Nephron progenitor cell (in vitro differentiated cells): ENCODE measurements at places on chromosomes 11 and 22.

DNA sequence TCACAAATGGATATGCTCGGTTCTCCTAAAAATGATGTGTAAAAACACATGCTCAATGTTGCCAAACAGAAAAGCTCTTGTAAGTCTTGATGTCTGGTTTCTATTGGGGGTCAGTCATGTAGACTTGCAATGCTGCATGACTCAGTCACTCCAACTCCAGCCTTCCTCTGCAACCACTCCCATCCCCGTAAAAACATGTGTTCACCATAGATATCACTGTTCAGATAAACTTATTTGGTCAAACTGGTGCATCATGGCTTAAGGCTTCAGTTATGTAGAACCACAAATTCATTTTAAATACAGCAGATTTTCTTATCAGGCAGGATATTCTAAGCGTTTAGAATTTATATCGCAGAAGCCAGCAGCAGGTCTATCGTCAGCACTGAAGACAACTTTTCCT is 298.4 kb upstream of the LUZP2 start:
- no peaks in the 10 kb centered on the region for H3K27me3 ChIP-seq
- H3K4me1 ChIP-seq = no peaks in the 10 kb centered on the region
- no peaks in the 10 kb centered on the region for H3K36me3 ChIP-seq
- no peak overlapping the region for H3K27ac ChIP-seq
- no peak overlapping the region for H3K4me3 ChIP-seq

- peak within 1 kb of the TSS; percentile 36 for H3K27ac ChIP-seq
- peak within 1 kb of the TSS; percentile 68 for H3K4me3 ChIP-seq
- H3K36me3 ChIP-seq = no peaks in the 10 kb centered on the region
- H3K27me3 ChIP-seq = peaks cover 7% of the 10 kb centered on the region
These were observed at the start of gene TRIM34 for GRCh38 chr11:5624489-5625279. Gene TRIM34 (plus strand): TSS chr11:5625001. CDS start chr11:5632332, 7,331 bp downstream.

- no peak overlapping the region for H3K4me3 ChIP-seq
- no peaks in the 10 kb centered on the region for H3K36me3 ChIP-seq
- no peak for DNase-seq
- H3K27me3 ChIP-seq = peaks cover 20% of the 10 kb centered on the region
- H3K27ac ChIP-seq = peak overlapping the region; percentile 12
- peaks cover 8% of the 10 kb centered on the region for H3K4me1 ChIP-seq
These were observed 171.3 kb downstream of the GRIK4 start for GRCh38 chr11:120682866-120683265.

GRCh38 chr22:39488563-39489083 is 13.5 kb upstream of the MIEF1 start:
- H3K27ac ChIP-seq = no peak overlapping the region
- peaks cover 4% of the 10 kb centered on the region for H3K27me3 ChIP-seq

- H3K27me3 ChIP-seq = peaks cover 8% of the 10 kb centered on the region
- no peak for DNase-seq
- H3K27ac ChIP-seq = no peak overlapping the region
- H3K4me1 ChIP-seq = no peaks in the 10 kb centered on the region
- no peaks in the 10 kb centered on the region for H3K36me3 ChIP-seq
These were observed 4.3 kb upstream of the OR2AG1 start for GRCh38 chr11:6778518-6778917.

- peak overlapping the region; percentile 83 for H3K27ac ChIP-seq
- DNase-seq = no peak
- peaks cover 83% of the 10 kb centered on the region for H3K4me1 ChIP-seq
- peaks cover 54% of the 10 kb centered on the region for H3K36me3 ChIP-seq
- H3K27me3 ChIP-seq = no peaks in the 10 kb centered on the region
These were observed 9.5 kb upstream of the ST3GAL4 start for GRCh38 chr11:126345759-126346585.

- H3K27me3 ChIP-seq = peaks cover 2% of the 10 kb centered on the region
- no peak overlapping the region for H3K4me3 ChIP-seq
These were observed 20.1 kb upstream of the SPTBN2 start for GRCh38 chr11:66749091-66749490.

DNA sequence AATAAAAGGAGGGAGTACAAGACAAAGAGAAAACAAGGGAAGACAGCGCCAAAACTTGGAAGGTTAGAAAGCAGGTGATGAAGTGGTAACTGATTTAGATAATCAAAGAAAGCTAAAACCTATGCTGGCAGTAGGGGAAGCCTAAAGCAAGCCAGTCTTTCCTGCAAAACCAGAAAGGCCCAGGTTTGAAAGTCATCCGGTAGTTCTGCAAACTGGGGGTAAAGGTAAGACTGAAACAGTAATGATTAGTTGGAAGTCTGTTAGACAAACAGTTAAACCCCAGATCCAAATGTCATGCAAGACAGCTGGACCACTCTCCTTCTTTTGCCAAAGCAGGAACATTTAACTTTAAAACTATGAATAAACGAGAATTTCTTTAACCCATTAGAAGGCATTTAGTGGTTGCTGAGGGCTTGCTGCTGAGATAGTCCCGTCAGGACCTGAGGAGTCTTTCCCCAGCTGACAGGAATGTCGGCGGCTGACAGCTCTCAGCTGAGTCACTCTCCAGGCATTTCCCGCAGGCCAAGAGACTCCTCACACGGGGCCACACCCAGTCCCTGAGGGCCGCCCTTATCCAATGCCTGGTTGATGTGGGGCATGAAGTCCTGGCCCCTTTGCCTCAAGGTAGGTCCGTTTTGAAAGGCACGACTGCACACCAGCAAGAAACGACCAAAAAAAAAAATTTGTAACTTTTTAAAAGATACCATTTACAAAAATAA is 36.3 kb upstream of the CFAP300 start:
- peaks cover 16% of the 10 kb centered on the region for H3K27me3 ChIP-seq
- peaks cover 26% of the 10 kb centered on the region for H3K4me1 ChIP-seq
- H3K36me3 ChIP-seq = no peaks in the 10 kb centered on the region
- H3K4me3 ChIP-seq = no peak overlapping the region
- no peak overlapping the region for H3K27ac ChIP-seq
- peak; percentile 42 for DNase-seq

- H3K4me3 ChIP-seq = peak overlapping the region; percentile 71
- no peak overlapping the region for H3K27ac ChIP-seq
- peaks cover 19% of the 10 kb centered on the region for H3K4me1 ChIP-seq
- no peaks in the 10 kb centered on the region for H3K36me3 ChIP-seq
- DNase-seq = peak; percentile 88
These were observed 1.7 kb downstream of the SEZ6L start for GRCh38 chr22:26170795-26171580.

- no peak for DNase-seq
- no peak overlapping the region for H3K4me3 ChIP-seq
- H3K4me1 ChIP-seq = peaks cover 8% of the 10 kb centered on the region
- no peaks in the 10 kb centered on the region for H3K36me3 ChIP-seq
- H3K27me3 ChIP-seq = no peaks in the 10 kb centered on the region
- H3K27ac ChIP-seq = no peak overlapping the region
These were observed 93.1 kb upstream of the ZC3H12C start for GRCh38 chr11:110000031-110000502.

DNA sequence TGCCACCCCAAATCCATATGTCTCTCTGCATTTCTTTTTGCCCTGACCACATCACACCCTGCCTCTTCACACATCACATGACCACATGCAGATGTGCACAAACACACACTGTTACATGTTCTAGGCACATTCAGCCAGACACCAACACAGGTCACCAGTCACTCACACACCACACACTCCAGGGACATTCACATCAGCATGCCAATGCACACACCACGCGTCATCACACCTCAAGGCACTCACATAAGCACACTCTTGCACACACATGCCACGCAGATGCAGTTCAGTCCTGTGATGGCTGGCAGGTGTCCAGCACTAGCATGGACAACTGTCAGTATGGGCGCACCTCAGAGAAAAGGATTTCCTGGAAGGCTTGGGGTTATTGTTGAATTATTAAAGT is 77.0 kb upstream of the MYOD1 start:
- no peak overlapping the region for H3K27ac ChIP-seq
- H3K36me3 ChIP-seq = no peaks in the 10 kb centered on the region
- H3K4me3 ChIP-seq = no peak overlapping the region
- no peak for DNase-seq

- no peak for DNase-seq
- peaks cover 4% of the 10 kb centered on the region for H3K27me3 ChIP-seq
- no peak overlapping the region for H3K4me3 ChIP-seq
- peaks cover 50% of the 10 kb centered on the region for H3K36me3 ChIP-seq
- no peaks in the 10 kb centered on the region for H3K4me1 ChIP-seq
These were observed 40.5 kb downstream of the CABIN1 start for GRCh38 chr22:24051568-24051967.

GRCh38 chr11:86863476-86863875 is 63.1 kb downstream of the PRSS23 start:
- H3K36me3 ChIP-seq = no peaks in the 10 kb centered on the region
- H3K4me3 ChIP-seq = no peak overlapping the region
- H3K4me1 ChIP-seq = no peaks in the 10 kb centered on the region
- H3K27ac ChIP-seq = no peak overlapping the region
- H3K27me3 ChIP-seq = peaks cover 10% of the 10 kb centered on the region
- DNase-seq = no peak

- peaks cover 57% of the 10 kb centered on the region for H3K27me3 ChIP-seq
- no peak for DNase-seq
- H3K4me3 ChIP-seq = no peak overlapping the region
- H3K27ac ChIP-seq = no peak overlapping the region
- no peaks in the 10 kb centered on the region for H3K36me3 ChIP-seq
These were observed 8.0 kb upstream of the POU2F3 start for GRCh38 chr11:120231963-120232362.

- H3K27ac ChIP-seq = no peak overlapping the region
- H3K4me3 ChIP-seq = no peak overlapping the region
- no peaks in the 10 kb centered on the region for H3K4me1 ChIP-seq
- H3K36me3 ChIP-seq = no peaks in the 10 kb centered on the region
- DNase-seq = no peak
These were observed 1055.3 kb downstream of the BRD1 start for GRCh38 chr22:48772286-48772907.

GRCh38 chr11:9739123-9739900 is 75.4 kb downstream of the SWAP70 start:
- H3K4me3 ChIP-seq = no peak overlapping the region
- H3K4me1 ChIP-seq = peaks cover 14% of the 10 kb centered on the region
- no peaks in the 10 kb centered on the region for H3K27me3 ChIP-seq
- peak overlapping the region; percentile 5 for H3K27ac ChIP-seq

DNA sequence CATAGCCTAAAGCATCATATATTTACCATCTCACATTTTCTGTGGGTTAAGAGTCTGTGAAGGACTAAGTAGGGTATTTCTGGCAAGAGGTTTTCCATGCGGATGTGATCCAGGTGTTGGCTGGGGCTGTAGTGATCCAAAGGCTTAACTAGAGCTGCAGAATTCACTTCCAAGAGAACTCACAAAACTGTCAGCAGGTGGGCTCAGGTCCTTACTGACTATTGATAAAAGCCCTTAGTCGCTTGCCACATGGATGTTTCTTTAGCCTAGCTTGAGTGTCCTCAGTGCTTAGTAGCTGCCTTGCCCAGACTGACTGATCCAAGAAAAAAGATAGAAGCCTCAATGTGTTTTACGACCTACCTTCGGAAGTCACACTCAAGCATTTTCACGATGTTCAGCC is 250.8 kb downstream of the CNTN5 start:
- no peak for DNase-seq
- no peak overlapping the region for H3K4me3 ChIP-seq
- H3K36me3 ChIP-seq = no peaks in the 10 kb centered on the region
- H3K4me1 ChIP-seq = peaks cover 8% of the 10 kb centered on the region
- no peak overlapping the region for H3K27ac ChIP-seq

DNA sequence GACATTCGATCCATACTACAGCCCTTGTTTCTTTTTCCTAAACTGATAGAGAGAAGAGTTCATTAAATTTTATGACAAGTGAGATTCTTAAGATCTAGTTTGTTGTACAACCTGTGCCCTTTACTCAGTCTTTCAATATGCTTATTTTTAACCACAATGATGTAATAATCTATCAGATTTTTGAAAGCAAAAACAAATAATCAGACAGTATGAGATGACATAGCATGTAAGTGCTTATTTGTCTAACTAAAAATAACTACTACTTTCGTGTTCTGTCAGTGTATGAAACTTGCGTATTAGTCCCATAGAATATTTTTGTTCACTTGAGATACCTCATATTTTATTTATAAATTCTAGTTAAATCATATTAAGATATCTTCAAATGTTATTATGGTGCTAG is 33.2 kb downstream of the RAB39A start:
- no peak for DNase-seq
- H3K4me3 ChIP-seq = no peak overlapping the region
- H3K4me1 ChIP-seq = peaks cover 26% of the 10 kb centered on the region
- H3K27ac ChIP-seq = no peak overlapping the region
- peaks cover 25% of the 10 kb centered on the region for H3K36me3 ChIP-seq
